ENCODE measurements at places on chromosomes 3 and 15.
A peak's percentile ranks its signal among the peaks of the same experiment; 100 is the strongest.

DNA sequence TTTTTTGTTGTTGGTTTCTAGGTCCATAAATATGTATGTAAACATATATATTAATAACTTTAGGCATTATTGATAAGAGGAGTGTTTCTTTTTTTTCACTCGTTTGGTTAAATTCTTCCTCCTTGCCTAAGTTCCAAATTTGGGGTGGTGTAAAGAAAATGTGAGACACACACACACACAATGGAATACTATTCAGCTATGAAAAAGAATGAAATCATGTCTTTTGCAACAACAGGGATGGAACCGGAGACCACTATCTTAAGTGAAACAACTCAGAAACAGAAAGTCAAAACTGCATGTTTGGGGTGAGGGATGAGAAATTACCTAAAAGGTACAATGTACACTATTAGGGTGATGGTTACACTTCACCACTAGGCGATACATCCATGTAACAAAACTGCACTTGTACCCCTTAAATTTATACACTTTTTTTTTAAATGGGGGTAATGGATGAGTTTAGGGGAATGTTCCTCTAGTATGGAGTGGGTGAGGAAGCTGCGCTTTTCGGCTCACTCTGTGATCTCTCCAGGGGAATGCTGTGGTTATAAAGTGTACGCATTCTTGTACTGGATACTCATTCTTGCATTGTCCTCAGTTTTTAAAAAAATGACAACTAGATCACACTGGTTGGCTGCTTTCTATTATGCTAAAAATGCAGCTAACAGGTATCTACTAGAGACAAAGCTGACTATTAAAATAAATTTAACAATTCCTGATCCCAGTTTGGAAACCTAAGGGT is 50.8 kb upstream of the PPARG start:
- DNase-seq = no peak

DNA sequence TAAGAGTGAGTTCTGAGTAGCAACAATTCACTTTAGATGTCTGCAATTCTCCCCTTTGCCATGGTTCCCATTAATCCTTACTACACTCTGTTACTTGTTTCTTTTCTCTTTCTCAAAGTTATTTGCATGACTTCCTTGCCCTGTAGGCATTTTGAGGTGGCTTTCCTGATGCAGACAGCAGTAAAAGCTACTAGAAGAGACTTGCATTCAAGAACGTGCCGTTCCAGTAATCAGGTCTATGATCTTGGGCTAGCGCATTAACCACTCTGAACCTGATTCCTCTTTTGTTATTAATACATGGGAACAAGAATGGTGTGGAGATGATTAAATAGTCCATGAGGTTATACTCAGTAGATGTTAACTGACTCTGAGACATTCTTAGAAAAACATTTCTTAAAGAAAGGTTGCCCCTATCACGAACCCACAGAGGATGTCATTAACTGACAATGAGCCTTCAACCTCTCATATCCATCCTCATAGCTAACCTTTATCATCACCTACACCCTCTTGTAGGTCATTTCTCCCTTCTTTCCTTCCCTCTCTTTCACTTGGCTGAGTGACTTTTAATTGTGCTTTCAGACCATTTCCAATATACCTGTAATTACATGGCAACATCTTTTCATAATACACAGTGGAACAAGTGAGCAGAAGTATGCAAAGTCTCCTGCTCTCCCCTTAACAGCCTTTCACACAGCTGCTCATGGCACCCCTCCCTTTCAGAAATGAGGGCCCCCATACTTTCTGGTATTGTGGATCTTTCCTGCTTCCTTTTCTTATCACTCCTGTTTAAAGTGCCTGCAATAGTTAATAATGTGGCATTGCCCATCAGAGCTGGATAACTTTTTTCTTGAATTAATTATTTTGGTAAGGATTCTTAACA is 175.9 kb downstream of the CHST2 start:
- DNase-seq = no peak

- no peak for DNase-seq
Observed at GRCh38 chr3:23919628-23920027, 2.7 kb downstream of the RPL15 start.

GRCh38 chr3:10286596-10287295 is 6.0 kb downstream of the GHRL start:
- DNase-seq = peak; percentile 88

DNA sequence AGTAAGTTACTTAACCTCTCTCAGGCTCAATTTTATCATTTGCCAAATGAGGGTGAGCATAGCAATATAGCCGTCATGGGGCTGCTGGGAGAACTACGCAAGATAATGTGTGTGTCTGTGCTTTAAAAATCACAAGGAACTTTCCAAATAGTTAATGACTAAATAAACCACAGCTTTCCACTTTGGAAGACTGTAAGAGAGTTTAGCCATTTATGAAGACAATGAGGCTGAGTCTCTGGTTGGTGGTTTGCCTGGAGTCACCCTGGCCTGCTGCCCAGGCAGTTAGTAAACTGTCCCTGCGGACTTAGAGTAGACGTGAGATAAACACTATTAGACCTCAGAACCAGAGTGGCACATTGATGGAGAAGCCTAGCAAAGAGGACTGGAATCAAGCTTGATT is 357.7 kb downstream of the CLSTN2 start:
- peak; percentile 28 for DNase-seq
